D721Med (cell line): ENCODE measurements at places on chromosomes 7 and 10.

- DNase-seq = no peak
These were observed 277.0 kb upstream of the COBL start for GRCh38 chr7:51593628-51594027.

DNA sequence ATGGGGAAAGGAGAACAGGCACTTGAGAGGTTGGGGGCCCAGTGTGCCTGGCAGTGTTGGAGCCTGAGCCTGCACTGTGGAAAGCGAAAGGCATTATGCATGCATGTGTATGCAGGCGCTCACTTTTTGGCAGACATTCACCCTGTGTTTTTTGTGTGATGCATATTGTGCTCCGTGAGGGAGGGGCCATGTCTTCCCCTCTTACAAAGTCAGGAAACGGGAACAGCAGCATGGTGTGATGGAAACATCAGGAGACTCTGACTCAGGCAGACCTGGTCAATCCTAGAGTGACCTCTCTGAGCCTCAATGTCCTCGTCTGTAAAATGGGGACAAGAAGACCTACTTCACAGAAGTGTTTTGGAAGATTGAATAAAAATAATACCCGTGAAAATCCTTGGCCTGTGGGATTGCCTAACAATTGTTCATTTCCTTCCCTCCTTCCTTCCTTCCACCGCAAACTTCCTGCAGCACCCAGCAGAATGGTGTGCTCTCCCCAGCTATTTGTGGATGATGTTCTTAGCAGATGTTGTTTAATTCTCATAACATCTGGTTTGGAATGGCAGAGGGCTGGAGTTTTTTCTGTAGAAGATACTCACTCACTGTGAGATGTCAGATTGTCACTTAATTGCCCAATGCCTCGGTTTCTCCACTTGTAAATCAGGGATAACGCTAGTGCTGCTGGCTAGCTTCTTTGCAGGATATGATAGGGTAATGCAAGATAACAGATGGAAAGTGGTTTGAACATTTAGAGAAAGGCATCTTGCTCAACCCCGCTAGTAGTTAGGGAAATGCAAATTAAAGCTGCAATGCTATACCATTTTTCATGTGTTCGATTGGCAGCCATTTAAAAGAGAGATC, 39.8 kb downstream of the CDH23 start:
- DNase-seq = no peak

- no peak for DNase-seq
These were observed 53.8 kb downstream of the INPP5A start for GRCh38 chr10:132591166-132591971.

DNA sequence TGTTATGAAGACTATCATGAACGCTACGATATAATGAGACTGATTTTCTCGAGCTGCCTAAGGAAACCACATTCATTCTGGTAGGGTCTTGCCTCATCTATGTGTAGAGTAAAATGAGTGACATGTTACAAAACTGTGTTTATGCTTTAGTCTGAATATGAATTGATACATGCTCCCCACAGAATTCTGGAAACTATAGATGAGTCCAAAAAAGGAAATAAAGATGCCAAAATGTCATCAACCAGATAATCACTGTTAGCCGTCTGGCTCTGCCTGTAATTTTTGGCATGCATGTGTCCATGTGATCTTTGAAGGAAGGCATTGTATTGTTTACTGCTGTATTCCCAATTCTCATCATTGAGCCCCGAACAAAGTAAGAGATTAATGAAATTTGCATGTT, 42.6 kb upstream of the GPR37 start:
- no peak for DNase-seq

DNA sequence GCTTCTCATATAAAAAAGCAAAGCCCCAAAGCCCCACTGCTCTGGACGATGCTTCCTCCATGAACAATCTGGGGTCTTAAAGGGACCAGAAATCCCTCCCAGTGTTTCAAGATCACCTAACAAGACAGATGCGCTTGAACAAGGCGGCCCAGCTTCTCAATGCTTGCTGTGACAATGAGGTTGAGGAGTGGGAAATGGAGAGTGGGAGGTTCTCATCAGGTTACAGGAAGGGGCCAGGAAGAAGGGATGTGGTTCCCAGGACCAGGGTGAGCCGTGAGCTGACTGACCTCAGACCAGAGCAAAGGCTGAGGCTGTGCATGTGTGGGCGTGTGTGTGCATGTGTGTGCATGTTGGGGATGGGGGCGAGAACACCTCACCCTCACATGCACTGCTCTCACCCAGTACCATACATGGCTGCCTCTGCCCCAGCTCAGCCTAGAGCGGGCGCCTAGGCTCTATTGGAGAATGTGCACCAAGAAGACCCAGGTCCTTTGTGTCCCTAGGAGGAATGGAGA, 220.8 kb upstream of the GPR26 start:
- DNase-seq = no peak

- no peak for DNase-seq
These were observed 18.9 kb upstream of the SEMA3D start for GRCh38 chr7:85205754-85206153.

DNA sequence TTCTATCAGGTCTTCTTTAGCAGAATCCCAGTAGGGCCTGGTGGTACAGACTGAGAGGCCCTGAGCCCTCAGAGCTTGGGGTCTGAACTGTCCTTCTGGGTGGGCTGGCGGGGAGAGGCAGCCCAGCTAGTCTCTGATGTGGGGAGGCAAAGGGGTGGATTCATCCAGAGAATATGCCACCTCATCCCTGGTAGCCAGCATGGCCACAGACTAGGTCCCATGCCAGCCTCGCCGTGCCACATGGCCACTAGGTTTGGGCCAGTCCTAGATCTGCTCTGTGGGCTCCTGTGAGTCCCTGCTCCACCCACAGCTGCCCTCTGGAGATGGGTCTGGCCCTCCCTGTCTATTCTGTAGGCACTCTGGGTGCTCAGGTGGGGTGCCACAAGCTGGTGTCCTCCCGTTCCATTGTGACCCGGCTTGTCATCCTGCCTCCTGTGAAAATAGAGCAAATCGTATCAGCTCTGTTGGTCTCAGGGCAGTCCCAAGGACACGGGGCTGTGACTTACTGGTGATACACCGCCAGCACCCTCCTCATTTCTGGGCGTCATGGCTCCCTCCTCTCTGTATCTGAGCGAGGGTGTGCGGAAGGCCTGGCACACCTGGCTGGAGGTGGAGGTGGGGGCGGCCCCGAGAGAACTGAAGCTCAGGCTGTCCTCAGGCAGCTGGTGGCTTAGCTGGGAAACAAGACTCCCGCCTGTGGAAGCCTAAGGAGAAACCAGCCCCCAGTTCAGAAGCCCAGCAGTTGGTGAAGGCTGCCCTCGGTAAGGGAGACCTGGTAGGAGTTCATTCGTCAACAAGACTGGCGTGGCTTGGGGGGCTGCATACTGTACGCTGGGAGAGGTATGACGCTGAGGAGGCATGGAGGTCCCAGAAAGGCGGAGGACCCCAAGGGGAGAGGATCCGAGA, 33.3 kb downstream of the UNC5B start:
- no peak for DNase-seq

GRCh38 chr10:65312876-65313275, 1613.0 kb upstream of the LRRTM3 start:
- DNase-seq = no peak

DNA sequence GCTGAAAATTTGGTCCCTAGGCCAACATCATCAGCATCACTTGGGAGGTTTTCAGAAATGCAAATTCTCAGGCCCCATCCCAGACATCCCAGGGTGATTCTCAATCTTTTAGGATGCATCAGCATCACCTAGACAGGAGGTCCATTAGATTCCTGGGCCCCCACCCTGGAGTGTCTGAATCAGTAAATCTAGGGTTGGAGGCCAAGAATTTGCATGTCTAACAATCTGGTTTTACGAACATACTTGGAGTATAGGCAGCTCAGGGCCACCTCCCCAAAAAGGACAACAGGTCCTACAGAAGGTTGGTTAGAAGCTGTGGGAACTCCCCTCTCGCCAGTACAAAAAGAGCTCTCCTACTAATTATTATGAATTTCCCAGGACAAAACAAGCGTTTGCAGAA, 15.5 kb downstream of the ZC3HAV1 start:
- DNase-seq = no peak

GRCh38 chr7:37149051-37149772, 299.5 kb downstream of the ELMO1 start:
- DNase-seq = no peak

DNA sequence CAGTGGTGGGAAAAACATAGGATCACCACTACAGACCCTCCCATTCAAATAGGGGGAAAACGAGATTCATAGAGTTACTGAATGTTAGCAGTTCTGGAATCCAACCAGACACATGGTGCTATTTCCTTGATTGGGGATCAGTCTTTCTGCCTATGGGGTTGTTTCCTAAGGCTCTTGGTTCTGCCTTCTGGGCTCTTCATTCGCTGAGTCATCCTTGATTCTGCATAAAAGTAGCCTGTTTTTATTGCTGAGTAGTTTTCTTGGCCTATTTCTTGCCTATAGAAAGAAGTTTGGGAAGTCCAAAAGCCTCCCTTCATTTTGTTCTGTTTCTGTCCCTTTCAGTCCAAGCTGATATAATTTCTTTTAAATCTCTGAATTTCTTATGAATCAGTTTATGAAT, 99.3 kb upstream of the OIT3 start:
- no peak for DNase-seq

DNA sequence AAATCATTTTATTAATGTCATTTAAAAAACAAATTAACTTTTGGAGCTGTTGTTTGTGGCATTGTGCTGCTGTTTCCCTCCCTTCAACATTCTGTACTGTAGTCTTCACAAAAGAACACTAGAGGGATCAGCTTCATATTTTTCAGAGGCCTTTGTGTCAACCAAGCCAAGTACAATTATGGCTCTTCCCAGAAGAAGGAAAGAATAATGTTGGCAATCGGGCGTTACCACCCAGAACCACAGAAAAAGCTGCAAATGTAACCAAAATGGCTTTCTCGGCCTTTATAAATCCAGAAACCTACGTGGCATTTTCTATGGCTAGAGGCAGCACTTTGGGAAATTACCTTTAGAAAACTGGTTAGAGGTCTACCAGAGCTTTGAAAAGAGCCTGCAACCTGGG, 98.8 kb upstream of the COL1A2 start:
- DNase-seq = no peak

DNA sequence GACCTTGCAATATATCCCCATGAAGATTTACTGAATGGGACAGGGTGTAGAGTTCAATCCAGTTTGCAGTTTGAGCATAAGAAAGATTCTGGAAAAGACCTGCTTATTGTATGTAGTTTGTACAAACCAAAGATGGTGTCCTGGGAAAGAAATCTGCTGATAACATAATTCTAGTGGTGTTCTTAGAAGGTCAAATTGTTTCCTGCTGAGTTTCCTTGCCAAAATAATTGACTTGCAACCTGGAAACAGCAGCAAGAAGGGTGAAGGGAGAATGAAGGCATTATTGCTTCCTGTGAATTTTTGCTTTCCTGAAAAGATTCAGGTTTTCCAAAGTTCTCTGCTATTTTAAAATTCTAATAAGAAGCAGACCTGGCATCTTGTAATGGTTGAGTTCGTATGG, 222.9 kb downstream of the KIF20B start:
- no peak for DNase-seq
